ENCODE measurements at places on chromosomes 4 and X.

DNA sequence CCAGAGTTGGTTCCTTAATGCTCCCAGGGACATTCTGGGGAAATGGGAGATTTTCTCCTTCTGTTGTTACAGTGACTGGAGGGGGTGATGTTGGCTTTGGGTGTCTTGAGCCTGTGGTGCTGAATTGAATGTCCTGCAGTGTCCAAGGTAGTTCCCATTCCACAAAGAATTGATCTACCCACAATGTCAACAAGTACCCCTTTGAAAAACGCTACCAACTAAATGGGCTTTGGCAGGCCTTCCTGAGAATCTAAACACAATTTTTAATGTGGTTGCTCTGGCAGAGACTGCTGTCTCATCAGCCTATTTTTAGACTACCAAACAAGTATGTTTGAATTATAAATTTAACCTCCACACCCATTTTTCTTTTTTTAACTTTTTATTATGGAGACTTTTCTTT, 69.4 kb downstream of the CCKAR start:
- DNase-seq = no peak

DNA sequence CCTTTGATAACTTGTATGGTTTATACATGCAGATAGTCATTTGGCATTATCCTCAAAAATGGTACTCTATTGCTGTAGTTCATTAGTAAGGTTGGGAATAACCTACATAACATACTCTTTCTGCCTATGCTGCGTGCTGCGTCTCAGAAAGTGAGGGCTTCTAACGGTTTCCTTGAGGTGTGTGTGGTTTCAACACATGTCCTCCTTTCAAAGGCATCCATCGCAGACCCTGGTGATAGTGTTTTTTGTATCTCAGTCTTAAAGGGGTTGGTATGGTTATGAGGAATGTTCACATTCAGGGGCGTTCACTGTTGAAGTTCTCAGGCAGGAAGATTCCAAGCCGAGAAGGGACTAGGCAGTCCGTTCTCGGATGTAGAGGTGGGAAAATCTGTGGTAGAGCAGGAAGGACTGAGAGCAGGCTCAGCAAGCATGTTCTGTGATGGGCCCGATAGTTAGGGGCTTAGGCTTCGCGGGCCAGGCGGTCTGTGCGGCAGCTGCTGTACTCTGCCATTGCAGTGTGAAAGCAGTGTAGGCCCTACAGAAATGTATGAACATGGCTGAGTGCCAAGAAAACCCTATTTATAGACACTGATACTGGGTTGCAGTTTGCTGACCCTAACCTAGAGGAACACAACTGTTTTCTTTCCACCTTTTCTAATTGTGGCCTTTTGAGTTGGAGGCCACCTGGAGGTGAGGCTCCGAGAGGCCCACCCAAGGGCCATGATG, 123.2 kb downstream of the GPR143 start:
- DNase-seq = no peak

- DNase-seq = no peak
These were observed 147.0 kb upstream of the SH3RF1 start for GRCh38 chr4:169417629-169418282.

- no peak for DNase-seq
These were observed 3.4 kb downstream of the GPRASP1 start for GRCh38 chrX:102654696-102655095.

- DNase-seq = no peak
These were observed 938 bp downstream of the GPR34 start for GRCh38 chrX:41689711-41690110.

GRCh38 chr4:22434895-22435294, 81.0 kb downstream of the ADGRA3 start:
- no peak for DNase-seq

DNA sequence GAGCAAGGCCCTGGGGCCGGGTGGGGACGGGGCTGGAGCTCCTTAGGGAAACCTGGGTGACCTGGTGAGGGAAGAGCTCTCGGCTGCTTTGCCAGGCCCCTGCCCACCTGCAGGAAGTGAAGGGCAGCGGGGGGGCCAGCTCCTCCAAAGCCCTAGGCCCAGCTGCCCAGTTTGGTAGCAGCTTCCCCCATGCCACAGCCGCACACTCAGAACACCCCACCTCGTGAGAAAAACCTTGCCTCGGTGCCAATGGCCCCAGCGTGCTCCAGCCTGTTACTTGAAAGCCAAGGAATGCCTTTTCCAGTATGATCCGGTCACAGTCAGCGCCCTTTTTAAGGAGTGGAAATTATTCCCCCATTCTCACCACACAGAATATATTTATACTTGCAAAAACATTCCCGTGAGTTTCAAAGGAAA, 38.3 kb downstream of the ACOX3 start:
- no peak for DNase-seq

GRCh38 chr4:150039274-150040127, 38.7 kb upstream of the DCLK2 start:
- no peak for DNase-seq

- DNase-seq = no peak
These were observed 963.2 kb upstream of the PCDH7 start for GRCh38 chr4:29756966-29757365.

GRCh38 chr4:8725845-8726244, 133.3 kb downstream of the CPZ start:
- DNase-seq = peak; percentile 88

- no peak for DNase-seq
These were observed 14.1 kb downstream of the RPGR start for GRCh38 chrX:38313190-38313589.

DNA sequence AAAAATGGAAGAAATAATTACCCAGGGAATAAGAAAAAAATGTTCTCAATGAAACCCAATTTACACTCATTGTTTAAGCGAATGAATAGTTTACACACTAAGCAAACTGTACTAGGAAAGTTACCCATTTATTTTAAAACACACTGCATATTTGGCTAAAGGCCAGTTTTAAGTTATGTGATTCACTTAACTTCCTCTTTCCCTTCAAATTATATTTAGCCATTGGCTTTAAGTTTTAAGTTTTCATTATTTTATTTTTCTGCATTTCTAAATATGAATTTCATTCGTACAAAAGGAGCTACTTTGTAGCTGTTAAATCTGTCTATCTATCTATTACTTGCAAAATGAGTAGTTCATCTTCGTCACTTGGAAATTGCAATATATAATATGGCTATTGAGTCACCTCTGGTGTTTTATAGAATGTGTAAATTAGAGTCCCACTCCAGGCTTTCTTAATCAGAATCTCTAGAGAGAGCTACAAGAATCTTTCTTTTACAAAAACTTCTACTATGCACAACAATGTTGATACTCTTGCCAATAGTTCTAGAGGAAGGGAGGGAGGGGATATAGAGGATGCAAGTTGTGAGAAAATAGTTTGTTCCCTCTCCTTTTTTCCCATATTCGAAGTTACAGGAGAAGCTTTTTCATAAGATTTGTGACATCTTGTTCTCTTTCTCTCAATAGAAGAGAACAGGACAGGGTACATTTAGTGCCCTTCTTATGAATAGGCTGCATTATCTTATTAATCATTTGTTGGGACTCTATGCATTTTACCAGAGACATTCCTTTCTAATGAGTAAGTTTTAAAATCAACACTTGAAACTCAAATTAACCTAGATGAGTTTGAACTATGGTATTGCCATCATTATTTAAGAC, 41.8 kb downstream of the SULT1B1 start:
- no peak for DNase-seq

DNA sequence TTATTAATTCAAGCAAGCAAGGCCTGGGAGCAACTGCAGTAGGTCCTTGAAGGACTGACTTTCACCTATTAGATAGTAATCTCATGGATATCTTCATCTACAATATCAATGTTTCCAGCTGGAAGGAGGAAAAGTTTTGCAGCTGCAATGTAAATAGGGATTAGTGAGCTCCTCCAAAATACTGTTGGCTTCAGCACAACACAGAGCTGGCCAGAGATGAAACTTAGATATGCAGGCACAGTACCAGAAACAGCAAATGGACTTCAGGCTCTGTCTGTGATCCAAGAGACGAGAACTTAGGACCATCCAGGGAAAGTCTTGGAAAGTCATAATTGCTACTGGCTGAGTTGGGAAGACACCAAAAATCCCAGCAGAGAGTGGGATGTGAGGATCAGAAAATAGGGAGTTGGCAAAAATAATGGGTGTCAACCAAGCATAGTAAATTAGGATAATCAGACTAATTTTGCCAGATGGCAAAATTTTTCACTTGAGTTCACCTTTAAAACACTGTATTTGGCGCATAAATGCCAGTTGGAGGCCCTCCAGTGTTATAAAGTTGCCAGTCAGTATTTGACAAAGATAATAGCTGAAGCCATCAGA, 57.5 kb downstream of the PARM1 start:
- no peak for DNase-seq

DNA sequence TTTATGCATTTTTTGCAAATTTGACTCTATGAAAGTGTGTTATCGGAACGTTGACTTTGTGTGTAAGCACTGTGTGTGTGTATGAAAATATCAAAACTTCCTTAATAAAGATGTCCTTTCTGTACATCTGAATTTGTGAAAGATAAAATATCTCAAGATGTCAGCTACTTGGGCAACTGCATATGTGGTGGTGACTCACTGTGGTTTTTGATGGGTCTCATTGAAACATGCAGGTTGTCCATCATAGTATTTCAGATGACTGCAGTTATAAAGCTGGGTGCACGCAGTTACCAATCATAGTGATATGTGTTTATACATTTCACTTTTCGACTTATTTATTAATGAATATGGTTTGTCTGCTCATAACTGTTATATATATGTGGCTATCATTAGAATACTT, 19.7 kb upstream of the BBS12 start:
- DNase-seq = no peak

DNA sequence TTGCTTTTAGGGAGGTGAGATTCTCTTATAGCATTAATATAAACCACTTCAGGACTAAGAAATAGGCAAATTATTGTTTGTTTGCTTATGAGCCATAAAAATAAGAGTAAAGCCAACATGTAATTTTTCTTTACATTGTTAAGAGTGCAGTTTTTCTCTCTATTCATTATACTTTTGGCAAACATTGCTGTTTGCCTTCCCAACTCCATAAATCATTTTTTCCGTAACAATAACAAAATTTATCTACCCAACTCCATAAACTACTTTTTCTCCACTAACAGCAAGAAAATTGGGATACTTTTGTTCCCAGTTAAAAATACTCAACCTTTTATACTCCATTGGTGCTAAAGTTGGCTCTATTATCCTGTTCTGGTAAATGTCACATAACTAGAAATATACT, 229.7 kb upstream of the GPRIN3 start:
- DNase-seq = no peak

GRCh38 chr4:26860922-26861433, 337 bp downstream of the STIM2 start:
- DNase-seq = no peak

DNA sequence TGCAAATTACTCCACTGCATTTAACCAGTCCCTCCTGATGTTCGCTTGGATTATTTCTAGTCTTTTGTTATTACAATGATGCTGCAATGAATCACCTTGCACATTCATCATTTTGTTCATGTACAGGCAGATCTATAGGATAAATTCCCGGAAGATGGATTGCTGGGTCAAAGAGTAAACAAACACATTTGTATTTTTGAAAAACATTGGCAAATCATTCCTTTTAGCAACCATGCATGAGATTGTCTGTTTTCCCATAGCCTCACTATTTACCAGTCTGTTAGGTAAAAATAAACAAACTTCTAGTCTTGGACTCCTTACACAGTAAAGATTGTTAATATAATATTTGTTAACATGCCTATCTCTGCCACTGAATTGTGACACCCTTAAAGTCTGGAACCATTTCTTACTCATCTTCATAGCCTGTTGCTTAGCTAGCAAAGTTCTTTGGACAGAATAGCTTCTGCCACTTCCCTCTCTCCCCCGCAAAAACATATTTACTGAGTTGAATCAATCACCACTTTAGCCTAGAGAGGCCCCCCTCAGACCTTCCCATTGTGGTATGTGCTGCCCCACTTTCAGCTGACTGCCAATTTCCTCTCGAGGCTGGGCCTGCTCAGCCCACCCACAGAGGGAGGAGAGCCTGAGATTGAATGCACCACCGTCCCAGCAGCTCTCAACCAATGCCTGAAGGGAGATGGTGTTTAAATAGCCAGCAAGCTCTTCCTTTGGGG, 108.4 kb upstream of the ATXN3L start:
- no peak for DNase-seq

Data from vagina (tissue), 2 donors.